ENCODE measurements at places on chromosomes 16 and 17.

DNA sequence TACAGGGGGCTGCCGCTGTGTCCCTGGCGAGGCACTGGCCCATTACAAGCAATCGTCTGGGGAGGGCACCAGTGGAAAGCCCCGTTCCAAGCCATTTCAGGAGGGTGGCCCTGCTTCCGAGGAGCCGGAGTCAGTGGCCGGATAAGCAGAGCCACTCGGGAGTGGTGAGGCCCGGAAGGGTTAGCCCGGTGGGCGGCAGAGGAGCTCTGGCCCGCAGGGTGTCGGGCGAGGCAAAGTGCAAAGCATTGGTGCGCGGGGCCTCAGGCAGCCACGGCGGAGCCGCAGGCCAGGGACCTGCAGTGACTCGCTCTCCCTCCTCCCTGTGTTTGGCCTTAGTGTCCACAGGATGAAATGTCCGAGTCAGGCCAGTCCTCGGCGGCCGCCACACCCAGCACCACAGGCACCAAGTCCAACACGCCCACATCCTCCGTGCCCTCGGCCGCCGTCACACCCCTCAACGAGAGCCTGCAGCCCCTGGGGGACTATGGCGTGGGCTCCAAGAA lies 24.6 kb downstream of the NME3 start:
- DNase-seq: no peak

- DNase-seq: no peak
Measured at GRCh38 chr16:4882633-4883285, 35.5 kb downstream of the UBN1 start.

GRCh38 chr17:6797718-6798351 lies 21.8 kb downstream of the FBXO39 start:
- no peak for DNase-seq

DNA sequence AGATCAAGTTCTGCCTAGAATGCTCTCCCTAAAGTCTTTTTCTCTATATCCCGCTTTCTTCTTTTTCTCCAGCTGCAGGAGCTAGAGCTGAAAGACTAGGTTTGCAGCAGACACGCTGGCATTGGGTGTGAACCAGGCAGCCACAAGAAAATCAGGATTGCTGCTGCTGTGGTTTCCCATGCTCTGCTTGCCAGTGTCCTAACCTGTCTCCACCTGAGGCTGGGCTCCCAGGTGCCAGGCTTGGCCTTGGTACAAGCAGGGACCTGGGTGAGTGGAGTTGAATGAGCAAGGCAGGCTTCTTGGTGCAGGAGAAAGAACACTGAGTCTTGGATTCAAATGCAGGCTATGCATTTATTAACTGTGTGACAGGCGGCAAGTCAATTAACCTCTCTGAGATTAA lies 440.3 kb upstream of the MAF start:
- DNase-seq: no peak

DNA sequence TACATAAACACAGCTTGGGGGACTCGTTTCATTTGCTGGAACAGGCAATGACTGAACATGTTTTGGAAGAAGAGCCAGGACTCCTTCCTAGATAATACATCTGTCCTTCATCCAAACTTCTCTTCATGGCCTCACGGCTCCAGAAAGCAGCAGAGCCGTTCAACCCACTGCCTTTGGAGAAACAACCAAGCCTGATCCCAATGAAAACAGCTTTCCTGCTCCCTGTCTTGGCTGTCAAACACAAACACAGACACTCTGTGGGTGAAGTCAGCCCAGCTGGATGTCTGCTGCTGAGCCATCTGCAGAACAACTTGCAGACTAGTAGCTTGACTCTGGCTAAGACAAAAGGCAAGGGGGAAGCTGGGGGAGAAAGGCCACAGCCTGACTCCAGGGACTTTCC lies 345.1 kb upstream of the PSMD7 start:
- no peak for DNase-seq

- DNase-seq: no peak
Measured at GRCh38 chr17:49508061-49508865, 13.2 kb downstream of the NGFR start.

DNA sequence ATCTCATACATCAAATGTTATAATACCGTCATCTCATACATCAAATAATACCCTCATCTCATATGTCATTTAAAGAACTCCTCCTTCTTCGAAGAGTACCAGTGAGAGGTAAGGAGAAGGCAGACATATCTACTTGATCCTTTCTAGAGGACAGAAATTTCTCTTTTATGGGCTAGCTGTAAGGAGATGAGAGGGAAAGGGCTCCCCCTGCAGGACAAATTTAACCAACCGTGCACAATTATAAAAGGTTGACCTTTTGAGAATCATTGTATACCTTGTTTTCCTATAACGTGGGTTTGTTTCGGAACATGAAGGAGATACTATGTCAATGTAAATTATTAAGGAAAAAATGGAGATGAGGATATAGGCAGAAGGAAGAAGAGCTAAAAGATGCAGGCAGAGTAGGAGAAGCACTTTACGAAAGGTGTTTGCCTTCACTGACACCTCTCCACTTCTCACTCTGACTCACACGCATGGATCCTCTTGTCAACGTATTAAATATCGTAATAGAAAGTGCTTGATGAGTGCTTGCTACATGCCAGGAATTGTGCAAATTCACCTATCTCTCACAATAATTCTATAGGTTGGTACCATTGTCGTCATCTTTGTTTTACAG lies 465.9 kb upstream of the ERCC4 start:
- DNase-seq: no peak

- DNase-seq: no peak
Measured at GRCh38 chr17:82802075-82802780, 37.6 kb downstream of the ZNF750 start.

- DNase-seq: no peak
Measured at GRCh38 chr17:64412944-64413381, 22.3 kb upstream of the PECAM1 start.

GRCh38 chr16:18832006-18832405 lies 30.7 kb upstream of the ARL6IP1 start:
- no peak for DNase-seq

GRCh38 chr16:64153718-64154117 lies 968.1 kb downstream of the CDH11 start:
- DNase-seq: no peak

GRCh38 chr17:36085765-36086164 lies 4.2 kb downstream of the CCL3 start:
- DNase-seq: no peak

DNA sequence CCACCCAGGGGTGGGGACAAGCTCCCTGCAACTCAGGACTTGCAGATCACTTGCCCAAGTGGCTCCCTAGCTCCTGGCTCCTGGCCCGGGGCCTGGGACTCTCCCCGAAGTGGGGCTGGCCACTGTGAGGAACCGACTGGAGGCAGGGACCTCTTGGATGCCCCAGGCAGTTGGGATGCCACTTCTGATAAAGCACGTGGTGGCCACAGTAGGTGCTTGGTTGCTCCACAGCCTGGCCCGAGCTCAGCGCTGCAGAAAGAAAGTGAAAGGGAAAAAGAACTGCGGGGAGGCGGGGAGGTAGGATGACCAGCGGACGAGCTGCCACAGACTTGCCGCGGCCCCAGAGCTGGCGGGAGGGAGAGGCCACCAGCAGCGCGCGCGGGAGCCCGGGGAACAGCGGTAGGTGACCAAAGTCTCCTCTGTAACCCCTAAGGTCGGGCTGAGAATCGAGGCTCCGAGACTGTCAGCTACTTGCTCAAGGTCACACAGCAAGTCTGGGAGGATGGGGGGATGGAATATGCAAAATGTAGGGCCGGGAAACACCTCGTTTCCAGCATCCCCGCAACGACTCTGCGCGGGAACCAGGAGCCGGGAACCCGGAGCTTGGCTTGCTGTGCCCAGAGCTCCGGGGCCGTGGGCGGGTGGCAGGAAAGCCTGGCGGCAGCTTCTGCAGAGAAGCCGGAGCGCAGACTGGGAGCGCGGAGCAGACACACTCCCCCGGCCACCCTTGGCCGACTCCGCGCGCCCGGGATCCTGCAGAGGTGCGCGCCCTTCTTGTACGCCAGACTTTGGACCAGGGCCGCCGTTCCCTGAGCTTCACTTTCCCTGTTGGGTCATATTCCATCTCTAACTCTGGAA lies 1.9 kb downstream of the CIITA start:
- DNase-seq: no peak

GRCh38 chr16:17331071-17331607 lies 139.6 kb downstream of the XYLT1 start:
- no peak for DNase-seq

DNA sequence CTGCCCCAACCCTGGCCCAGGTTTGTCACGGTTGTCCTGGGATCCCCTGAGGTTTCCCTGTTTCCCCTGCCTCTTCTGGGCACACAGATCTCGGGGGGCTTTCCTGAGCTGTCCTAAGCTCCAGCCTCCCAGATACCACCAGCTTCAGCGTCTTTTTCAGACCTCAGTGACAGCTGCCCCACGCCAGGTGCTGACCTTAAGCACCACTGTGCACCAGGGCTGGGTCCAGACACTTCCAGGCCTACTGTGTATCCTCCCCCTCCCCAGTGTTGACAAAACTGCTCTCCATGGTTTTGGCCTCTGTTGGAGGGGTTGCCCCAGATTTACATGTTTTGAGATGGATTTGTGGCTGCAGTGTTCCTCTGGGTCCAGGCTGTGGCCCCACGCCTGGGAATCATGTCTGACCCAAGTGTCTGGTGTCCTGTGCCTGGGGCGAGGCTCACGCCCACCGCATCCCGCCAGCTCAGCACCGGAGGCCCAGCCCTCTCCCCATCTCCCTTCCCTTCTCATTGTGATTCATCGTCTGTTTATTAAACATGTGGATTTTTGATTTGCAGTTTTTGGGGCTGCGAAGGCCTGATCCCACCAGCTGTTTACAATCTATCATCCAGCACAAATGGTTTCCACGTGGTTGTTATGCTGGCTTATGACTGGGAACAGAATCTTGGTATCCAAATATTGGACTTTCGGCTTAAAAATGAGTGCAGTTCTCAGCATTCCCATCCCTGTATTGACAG lies 82.1 kb downstream of the METRNL start:
- DNase-seq: no peak

- DNase-seq: no peak
Measured at GRCh38 chr16:3761375-3762106, 44.2 kb upstream of the TRAP1 start.

DNA sequence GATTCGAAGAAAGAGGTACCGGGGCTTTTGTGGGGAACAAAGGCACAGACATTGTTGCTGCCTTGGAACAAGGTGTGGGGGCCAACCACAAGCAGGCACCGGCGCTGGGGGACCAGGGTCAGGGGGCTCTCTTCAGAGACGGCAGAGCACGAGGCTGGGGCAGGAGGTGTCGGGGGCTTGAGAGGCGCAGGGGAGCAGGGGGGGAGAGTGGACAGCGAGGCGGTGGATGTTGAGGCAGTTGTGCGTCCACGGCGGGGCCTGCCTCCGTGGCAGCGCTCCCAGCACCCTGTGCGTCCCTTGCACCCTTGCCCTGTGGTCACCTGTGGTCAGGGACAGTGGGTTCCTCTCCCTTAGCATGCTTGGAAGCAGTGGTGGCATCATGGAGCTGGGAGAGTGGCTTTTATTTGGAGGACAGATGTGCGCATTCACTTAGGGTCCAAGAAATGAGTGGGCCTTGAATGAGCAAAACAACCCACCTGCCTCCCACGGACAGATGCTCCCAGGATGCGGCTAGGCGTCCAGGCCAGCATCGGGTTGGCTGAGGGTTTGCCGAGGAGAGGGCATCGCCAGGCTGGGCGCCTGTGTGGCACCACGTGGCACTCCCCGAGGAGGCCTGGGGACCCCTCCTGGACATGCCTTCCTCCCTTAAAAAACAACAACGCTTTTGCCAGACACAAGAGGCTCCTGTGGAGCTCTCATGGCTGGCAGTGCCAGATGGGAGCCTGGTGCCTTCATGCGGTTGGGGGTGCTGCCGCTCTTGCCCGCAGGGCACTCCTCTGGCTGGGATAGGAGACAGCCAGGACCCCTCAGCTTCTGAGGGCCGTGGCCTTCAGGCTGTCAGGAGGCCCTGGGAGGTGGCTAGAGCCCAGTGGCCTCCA lies 113.0 kb downstream of the BANP start:
- no peak for DNase-seq

DNA sequence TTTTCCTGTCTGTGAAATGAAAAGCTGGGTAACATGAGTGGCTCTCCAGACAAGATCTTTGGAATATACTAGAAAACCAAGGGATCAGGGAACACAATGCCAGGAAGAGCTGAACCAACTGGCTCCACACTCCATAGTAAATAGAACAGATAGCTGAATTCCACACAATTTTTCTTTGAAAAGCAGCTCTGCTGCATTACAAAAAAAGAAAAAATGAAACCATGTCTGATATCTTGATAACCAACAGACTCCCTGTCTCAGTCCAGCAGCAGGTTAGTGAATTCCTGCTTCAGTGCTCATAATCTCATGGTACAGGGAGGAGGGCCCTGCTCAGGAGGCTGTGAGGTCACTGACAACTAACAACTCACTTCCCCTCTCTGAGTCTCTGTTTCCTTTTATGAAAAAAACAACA lies 97.1 kb downstream of the CDH11 start:
- DNase-seq: no peak

GRCh38 chr16:19837331-19837980 lies 47.2 kb downstream of the GPRC5B start:
- no peak for DNase-seq

GRCh38 chr17:69175625-69176456 lies 34.1 kb upstream of the ABCA6 start:
- no peak for DNase-seq
